NCI-H446 treated with DMSO at 0.1 percent for 48 hours (cell line): ENCODE measurements at places on chromosomes 6 and 20.

DNA sequence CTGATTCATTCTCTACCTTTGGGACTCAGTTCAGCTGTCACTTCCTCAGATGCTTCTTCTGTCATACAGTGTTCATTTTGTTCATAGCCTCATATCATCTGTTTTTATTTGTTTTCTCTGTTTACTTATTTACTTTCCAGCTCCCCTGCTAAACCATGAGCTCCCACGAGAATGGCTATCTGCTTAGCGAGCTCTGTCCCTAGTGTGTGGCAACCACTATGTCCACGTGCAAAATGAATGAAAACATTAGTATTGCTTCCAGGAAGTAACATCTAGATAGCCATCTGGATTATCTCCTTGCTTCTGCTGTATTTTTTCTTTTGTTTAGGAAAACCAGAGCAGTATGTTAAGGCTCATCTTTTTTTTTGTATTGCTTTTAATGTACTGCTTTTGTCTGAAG, 417.0 kb upstream of the SLC35B3 start:
- no peak for DNase-seq

DNA sequence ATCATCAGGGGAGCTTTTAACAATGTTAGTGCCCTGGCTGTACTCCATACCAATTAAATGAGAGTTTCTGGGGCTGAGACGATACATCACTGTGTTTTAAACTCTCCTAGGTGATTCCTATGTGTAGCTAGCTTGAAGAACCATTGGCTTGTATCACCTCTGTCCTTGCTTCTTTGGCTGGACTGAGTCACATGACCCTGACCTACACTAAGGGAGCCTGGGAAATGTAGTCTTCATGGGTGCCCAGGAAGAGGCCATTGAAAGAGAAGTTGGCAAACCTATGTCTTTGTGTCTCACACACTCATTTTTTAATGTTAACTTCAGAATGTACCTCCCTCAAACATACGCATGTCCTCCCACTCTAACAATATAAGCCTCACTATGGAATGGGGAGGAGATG, 506.6 kb downstream of the DHX35 start:
- peak; percentile 7 for DNase-seq

DNA sequence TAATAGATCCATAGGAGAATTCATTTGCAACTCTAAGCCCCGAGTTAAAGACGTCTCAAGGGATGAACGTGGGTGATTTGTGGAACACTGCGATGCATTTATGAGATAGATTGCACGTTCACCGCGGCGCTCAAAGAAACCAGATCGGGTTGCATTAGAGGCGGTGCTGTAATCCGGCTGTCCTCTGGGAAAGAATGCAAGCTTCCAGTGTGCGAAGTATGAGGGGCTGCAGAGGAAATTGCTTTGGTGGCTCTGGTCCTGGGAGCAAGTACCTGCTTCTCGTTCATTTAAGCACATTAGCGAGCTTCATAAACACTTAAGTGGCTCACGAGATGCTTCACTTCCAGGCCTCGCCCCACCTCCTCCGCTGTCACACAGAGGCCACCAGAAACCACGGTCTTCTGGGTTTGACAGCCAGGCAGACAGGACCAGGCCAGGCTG, 182.3 kb downstream of the CDH4 start:
- DNase-seq, result no peak

- no peak for DNase-seq
These were observed 129.8 kb downstream of the VEGFA start for GRCh38 chr6:43899830-43900229.

DNA sequence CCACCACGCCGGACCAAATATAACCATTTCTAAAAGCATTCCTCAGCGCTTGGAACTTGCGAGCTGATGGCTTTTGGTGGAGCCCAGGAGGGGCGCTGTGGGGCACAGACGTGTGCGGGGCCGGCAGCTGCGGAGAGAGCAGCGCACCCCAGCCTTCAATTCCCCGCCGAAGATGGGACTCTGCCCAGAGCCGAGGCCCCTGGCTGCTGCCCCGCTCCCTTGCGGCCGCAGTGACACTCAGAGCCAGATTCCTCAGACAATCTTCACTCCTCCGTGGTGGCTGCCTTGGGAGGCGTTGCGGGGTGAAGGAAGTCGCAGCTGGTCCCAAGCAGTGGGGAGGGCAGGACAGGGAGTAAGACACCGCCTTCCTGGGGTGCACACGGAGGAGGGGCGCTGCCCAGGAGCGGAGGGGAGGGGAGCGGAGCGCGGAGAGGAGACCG, 87.7 kb downstream of the TMEM242 start:
- no peak for DNase-seq

GRCh38 chr6:9408402-9409117, 973.2 kb upstream of the SLC35B3 start:
- DNase-seq, result no peak

GRCh38 chr6:40988634-40989033, 50.4 kb downstream of the UNC5CL start:
- no peak for DNase-seq

- DNase-seq, result peak; percentile 24
These were observed 8.3 kb downstream of the NHSL1 start for GRCh38 chr6:138491017-138491416.

DNA sequence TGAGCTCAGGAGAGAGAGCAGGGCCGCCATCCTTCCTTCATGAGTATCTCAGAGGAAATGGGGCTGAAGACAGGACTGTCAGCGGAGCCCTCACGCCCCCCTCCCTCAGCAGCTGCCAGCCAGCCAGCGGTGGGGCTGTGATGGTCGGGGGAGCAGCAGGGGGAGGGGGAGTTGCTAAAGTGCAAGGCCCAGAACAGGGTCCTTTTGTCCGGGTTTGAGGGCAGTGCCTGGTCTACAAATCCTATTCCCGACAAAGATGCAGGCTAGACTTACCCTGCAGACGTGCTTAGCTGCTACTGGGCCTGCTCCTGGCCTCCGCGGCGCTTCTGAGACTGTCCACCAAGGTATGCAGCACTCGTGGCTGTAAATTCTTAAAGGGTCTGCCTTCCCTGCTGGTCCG, 593.4 kb upstream of the CDH4 start:
- DNase-seq, result no peak

DNA sequence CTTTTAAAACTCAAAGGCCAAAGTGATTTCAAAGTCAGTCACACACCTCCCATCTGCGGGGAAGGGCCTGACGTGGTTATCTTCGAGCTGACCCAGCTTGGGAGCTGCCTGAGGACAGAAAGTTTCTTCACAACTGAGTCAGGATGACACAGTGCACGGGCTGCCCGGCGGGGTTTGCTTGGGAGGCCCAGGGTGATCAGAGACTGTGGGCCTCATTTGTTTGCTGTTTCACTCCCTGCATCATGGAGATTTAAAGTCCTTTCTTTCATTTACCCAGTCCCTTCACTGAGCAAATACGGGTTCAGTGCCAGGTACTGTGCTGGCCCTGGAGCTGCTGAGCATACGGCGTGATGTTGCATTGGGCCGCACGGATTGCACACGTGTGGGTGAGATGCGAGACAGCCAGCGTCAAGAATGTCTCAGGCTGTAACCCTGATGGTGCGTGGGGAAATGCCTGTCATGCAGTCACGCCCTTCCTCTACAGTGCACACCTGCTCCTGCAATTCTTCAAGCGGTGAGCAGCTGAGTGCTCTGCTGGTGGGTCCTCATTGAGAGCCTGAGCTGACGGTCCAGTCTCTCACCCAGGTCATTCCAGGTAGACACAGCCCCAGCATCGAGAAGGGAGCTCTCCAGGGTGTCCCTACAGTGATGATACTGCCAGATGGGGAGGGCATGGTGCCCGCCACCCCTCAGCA, 82.7 kb upstream of the PMEPA1 start:
- DNase-seq, result no peak

- DNase-seq, result no peak
These were observed 137.3 kb downstream of the BTBD9 start for GRCh38 chr6:38502423-38502822.

GRCh38 chr20:49411221-49411925, 71.1 kb downstream of the KCNB1 start:
- no peak for DNase-seq

GRCh38 chr6:33316603-33317418, 733 bp downstream of the ZBTB22 start:
- no peak for DNase-seq

- DNase-seq, result no peak
These were observed 481.4 kb downstream of the MAFB start for GRCh38 chr20:40207655-40208054.

DNA sequence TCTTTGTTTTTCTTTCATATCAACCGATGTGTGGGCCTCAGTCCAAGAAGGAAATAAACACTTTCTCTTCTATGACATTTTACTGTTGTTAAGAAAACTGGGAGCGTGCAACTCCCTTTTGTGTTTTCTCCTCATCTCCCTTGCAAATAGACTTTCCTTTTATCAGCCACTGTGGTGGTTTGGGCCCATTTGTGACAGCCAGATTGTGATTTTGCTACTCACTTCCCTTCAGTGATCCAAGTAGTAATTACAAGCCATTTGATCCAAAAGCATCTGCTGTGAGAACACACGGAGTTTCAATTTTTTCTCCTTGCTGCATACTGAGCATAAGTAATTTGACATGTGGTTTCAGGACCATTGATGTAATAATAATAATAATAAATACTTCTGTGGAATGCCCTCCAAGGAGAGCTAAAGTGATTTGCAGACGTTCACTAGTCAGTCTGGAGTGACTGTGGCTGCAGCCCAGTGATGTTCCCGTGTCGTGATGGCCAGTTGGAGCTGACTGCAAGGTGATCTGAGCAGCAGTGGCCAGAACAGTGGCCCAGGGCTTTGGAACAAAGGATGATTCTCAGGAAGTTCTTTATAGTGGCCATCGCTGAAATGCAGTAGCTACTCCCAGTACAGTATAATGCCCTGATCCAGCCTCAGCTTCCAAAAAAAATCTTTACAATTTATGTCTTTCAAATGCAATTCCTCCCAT, 91.9 kb upstream of the CLDN20 start:
- DNase-seq, result peak; percentile 80

GRCh38 chr6:130749402-130749801, 77.8 kb upstream of the SMLR1 start:
- DNase-seq, result no peak

GRCh38 chr6:167957626-167958025, 39.8 kb upstream of the KIF25 start:
- DNase-seq, result no peak

GRCh38 chr20:37473249-37474000, 47.6 kb upstream of the NNAT start:
- DNase-seq, result no peak

GRCh38 chr20:54468082-54468481, 7.3 kb upstream of the DOK5 start:
- DNase-seq, result peak; percentile 22

- no peak for DNase-seq
These were observed 76.8 kb downstream of the CNKSR3 start for GRCh38 chr6:154433477-154434241.

DNA sequence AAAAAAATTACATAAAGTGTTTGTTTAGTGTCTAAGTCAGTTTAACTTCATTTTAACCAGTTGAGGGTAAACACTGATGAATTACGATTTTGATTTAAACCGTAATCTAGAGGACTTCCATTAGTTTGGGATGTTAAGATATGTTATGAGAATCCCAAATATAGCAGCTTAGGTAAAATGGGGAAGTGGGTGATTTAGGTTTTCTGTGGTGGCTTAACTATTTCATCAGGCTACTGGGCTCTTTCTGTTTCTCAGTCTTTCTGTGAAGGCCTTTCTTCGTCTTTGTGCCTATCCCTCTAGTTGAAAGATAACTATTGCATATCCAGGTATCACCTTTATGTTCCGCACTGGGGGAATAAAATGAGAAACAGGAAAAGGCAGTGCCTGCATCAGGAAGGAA, 27.9 kb downstream of the CENPW start:
- DNase-seq, result no peak

GRCh38 chr6:167268683-167269280, 22.3 kb upstream of the UNC93A start:
- DNase-seq, result no peak

GRCh38 chr6:12363651-12364381, 73.7 kb downstream of the EDN1 start:
- DNase-seq, result no peak

DNA sequence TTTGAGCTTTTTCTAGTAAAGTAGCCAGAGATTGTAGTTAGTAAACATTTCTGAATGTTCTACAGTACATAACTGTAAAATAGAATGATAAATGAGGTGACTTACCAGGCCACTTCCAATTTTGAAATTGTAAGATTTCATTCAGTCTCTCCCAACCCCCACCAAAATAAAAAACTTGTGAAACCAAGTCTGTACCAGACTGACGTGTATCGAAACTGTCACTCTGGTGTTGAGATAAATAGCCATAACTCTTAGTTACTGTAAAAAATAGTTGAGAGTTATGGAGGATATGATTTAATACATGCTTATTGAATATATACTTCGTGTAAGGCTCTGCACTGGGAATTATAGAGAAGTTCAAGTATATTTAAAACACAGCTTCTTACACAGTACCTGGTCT, 455.7 kb downstream of the PLCB1 start:
- no peak for DNase-seq

DNA sequence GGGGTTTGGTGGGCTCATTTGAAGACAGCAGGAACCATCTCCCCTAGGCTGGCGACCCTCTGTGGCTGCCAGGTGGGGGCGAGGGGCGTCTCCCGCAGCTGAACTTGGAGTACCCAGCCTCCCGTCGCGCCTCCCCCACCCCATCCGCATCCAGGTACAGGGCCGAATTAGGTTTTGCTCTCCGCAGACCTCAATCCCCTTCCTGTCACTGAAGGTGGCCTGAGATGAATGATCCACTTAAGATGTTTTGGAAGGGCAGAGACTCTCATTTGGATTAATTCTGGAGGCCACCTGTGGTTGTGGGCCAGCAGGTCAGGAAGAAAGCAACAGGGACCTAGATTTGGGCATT, 493 bp downstream of the CD83 start:
- no peak for DNase-seq

GRCh38 chr6:5261545-5262109, 314 bp downstream of the FARS2 start:
- no peak for DNase-seq

DNA sequence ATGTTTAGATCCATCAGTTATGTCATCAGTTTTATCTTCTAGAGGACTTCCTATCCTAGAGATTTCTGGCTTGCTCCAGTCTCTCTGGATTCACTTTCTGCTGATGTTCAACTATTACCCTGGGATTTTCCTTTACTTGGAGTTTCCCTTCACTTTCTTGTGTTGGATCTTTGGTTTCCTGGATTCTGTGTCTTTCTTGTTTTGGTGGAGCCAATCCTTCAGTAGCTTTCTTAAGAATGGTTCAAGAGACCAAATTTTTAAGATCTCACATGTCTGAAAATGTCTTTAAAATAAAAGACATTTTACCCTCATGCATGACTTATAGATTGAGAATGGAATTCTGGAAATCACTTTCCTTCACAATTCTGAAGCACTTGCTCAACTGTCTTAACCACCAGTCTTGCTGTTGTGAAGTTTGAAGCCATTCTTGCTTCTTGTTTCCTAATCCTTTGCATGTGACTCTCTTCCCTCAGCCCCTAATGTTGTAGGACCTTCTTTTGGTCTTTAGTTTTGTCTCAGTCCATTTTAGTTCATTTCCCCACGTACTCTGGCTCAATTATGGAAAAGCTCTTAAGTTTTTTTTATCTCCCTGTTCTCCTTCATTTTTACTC, 87.9 kb downstream of the ARID1B start:
- no peak for DNase-seq

- DNase-seq, result no peak
These were observed 565.3 kb downstream of the KIF16B start for GRCh38 chr20:16007962-16008361.
